ENCODE measurements at places on chromosomes 5 and 9.

DNA sequence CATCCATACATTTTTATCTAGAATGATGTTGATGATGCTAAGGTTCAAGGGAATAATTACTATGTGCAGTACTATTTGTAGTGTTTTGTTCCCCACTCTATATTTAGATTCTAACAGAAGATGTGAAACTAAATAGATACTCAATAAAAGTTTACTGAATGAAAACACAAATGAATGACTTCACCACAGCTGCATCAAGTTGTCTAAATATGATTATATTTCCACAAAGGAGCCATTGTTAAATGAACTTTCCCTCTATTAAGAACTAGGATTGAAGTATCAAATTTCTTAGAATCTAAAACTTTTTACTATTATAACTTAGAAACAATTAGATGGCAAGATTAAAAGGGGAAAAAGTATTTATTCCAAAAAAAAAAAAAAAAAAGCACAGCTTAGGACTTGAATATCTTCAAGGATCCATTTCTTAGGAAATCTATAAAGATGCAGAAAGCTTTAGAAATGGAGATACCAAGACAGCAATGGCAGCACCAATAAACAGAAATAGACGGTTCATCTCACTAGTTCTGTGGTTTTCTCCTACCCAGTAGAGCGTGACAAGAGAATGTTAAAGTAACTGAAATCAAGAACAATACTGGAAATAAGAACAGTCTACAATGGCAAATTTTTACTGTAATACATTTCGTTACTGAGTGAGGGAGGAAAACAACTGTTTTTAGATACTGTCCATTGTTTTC lies 347.6 kb downstream of the EBF1 start:
- DNase-seq: no peak

- DNase-seq: no peak
These were observed 108.5 kb downstream of the C9orf152 start for GRCh38 chr9:110099236-110100095.

DNA sequence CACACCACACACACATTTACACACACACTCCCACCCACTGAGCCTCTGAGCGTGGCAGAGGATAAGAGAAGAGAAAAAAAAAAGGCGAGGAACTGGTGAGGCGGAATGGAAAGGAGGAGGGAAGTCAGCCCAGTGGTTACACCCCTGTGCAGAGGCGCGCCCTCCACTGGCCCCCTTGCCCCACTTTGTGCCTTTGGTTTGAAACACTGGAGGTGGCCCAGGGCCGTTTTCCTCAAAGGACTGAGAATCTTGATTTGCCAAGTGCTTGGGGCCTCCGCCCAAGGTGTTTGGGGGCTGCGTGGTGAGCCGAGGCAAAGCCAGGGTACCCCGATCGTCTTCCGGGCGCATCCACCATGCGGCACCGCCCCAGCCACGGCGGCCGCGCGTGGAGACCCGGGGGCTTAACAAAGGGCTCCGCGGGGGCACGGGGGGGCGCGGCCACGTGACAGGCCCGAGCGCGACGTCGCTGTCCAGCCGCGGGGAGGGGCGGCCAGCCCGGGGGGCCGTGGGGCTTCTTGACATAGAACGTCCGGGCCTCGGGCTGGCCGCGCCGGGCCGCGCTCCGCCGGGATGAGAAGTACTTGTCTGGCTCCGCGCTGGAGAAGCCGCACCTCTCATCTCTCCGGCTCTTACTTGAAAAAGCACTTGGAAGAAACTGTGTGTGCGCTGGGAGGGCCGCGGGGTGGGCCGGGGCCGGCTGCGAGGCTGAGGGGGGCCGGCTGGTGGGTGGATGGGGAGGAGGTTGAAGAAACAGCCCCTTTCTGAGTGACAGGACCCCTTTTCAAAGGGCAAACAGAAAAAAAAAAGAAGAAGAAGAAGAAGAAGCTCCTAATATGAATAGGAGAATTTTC lies 21.0 kb downstream of the NR2F1 start:
- no peak for DNase-seq

GRCh38 chr5:168796000-168796399 lies 216.8 kb upstream of the PANK3 start:
- DNase-seq: no peak

GRCh38 chr5:17680737-17681136 lies 46.5 kb downstream of the TAF11L14 start:
- DNase-seq: no peak

DNA sequence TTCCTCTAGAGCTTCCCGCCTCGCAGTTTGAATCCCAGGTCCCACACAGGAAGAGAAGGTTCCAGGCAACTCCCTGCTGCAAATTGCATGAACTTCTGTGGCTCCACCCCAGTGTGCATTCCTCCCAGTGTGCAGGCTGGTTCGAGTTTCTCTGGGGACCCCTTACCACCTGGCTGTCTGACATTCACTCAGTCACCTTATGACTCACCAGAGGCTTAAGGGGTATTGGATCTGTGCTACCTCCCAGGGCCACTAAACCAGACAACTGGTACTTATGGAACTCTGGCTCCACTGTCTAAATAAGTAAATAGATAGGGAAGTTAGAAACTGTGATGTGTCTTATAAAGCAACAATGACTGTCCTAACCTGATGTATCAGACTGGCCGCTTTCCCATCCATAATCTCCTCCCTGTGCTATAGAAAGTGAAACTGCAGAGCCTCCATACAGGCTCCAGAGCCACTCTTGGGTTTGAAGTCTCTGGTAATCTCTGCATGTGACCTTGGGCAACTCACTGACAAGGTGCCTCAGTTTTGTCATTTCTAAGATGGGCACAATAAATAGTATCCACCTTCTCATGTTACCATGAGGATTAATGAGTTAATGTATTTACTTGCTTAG lies 720.6 kb downstream of the SEMA5A start:
- DNase-seq: no peak

DNA sequence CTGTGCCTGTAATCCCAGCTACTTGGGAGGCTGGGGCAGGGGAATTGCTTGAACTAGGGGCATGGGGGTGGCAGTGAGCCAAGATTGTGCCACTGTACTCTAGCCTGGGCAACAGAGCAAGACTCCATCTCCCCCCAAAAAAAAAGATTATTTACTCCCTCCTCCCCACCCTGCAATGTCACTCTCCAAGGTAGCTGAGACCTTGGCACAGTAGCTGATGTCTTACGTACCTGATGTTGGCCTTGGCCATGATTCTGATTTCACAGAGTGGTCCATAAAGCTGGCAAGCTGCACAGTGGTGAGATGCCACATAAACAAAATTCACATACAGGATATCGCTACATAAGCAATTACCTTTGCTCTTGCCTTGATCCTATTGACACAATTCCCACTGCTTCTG lies 108.5 kb downstream of the CAVIN4 start:
- no peak for DNase-seq

DNA sequence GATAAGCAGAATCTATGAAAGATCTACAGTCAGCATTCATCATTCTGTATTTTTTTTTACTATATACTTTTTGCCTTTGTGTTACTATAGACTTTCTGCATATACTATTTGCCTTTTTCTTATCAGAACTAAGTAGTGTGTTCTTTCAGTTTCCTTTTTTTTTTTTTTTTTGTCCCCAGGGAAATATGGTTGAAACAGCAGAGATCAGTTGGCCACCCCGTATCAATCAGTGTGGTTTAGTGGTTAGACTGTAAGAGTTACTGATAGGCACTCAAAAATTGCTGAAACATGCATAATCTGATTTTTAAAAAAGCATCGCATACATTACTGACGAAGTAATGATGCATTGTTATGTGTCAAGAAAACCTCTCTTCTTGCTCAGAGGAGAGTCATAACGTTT lies 990.8 kb upstream of the EDIL3 start:
- DNase-seq: no peak

DNA sequence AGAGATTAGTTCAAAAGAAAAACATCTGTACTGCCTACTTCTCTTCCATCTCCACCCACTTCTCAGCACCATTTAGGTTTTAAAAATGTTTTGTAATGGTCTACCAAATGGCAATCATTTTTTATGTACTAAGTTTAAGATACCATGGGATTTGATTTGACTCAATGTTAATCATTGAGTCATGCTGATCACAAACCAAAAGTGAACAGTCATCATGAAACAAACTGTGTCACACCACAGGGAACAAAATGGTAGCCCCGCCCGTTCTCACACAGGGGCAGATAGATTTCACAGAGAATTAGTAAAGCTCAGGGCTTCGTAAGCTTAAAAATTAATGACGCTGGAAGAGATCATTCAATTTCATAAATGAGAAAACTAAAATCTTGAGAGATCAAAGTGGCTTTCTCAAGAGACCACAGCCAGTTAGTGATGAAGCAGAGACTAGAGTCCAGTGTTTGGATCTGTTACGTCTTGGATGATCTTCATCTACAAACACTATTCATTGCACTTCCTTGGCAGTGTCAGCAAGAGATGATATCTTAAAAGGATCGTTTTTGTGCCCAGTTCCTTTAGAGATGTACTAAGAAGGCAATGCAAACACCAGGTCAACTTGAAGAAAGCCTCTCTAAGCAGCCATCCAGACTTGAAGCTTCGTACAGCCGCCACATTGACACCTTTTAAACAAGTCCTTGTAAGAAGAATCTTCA lies 33.9 kb upstream of the TRIO start:
- no peak for DNase-seq

DNA sequence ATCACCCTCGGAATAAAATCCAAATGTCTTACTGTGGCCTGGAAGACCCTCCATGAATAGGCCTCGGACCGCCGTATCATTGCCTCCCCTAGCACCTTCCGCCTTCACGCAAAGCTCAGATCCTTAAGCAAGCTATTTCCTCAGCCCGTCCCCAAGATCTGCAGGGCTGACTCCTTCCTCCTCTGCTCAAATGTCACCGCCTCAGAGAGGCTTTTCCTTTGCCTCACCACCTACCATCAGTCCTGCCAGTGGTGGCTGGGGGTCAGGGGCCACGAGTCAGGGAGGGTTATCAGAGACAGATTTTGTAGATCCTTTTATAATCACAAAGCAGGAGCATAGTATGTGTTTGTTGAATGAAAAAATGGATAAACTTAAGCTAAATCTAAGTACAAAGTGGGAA lies 74.4 kb upstream of the KIF2A start:
- no peak for DNase-seq

- DNase-seq: no peak
These were observed 204.5 kb downstream of the IRX2 start for GRCh38 chr5:2546938-2547337.

GRCh38 chr5:57007344-57007743 lies 55.4 kb upstream of the MIER3 start:
- no peak for DNase-seq

Measured in smooth muscle cell of the brain vasculature (primary cell).